ENCODE measurements at places on chromosomes 4 and X.

GRCh38 chr4:37779896-37780295 is 46.6 kb upstream of the PGM2 start:
- DNase-seq = no peak

DNA sequence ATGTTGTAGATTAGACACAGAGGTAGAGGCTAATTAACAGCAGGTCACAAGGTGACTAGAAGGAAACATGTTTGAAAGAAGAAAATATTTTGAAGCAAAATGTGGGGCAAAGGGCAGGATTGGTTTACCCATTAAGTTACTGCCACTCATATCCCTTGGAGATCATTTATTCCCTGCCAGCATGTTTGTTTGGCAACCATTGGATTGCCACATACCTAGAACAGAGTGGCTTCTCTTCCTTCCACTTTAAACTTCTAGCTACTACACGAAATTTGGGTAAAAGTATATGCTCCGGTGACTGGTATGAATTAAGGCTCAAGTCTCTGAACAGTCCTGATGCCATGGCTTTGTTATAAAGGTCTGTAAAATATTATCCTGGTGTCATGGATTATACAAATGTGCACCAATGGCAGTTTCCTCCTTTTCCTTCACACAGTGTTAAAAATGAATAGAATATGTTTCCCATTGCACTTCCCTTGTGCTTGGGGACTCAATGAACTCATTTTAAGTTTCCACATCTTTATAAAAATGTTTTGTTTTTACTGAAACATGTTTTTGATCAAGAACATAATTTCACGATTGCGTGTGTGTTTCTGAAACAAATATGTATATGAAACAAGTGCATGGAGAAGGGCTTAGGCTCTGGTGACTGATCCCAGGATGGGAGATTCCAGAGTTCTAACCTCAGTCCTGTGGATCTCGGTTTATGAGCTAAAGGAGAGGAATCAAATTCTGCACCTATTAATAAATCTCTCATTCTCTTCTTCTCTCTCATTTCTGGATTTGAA is 12.3 kb downstream of the BMP3 start:
- no peak for DNase-seq

GRCh38 chrX:1591863-1592469 is 562 bp downstream of the AKAP17A start:
- DNase-seq = peak; percentile 25

- DNase-seq = no peak
These were observed 37.4 kb downstream of the HELQ start for GRCh38 chr4:83418211-83418610.

DNA sequence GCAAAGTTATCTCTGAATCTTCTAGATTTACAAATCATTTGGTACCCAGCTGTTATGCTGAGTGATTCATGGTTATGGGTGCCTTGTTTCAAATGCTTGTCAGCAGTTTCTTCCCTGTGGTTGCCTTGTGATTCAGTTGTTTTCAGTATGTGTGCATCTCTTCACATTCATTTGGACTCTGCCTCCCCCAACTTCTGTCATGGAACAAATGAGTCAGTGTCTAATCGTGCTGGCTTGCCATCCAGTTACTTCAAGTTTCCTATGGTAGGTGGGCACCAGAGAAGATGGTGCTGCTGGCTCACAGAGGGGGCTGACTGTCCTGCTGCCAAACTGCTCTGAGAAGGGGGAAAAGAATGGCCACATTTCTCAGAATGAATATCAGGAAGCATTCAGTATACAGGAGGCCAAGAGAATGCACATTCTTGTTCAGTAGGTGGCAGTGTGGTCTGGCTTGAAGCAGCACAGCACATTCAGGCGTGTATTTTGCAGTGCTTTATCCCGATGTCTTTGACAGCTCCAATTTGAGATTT is 260.9 kb downstream of the GLUD2 start:
- peak; percentile 54 for DNase-seq

- no peak for DNase-seq
These were observed 46.7 kb downstream of the LARP1B start for GRCh38 chr4:128107766-128108165.

- no peak for DNase-seq
These were observed 35.0 kb upstream of the GNPDA2 start for GRCh38 chr4:44761306-44761705.

DNA sequence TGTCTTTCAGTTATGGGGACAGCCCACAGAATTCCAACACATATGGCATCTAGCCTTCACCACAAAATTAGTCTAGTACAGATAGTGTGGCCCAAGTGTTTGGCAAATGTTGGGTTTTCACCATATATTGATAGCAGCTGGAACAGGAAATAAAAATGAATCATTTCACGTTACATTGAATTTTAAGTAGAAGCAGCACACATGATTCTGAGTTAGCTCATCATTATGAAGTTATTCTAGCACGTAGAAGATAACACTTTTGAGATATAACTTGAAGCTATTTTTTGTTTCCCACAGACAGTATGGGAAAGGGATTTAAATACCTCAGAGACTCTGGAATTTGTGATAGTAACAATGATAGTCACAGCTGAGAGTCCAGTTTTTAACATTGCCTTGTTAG is 118.7 kb downstream of the FAT4 start:
- no peak for DNase-seq

- no peak for DNase-seq
These were observed 23.6 kb downstream of the TMEM255A start for GRCh38 chrX:120287513-120288112.

GRCh38 chrX:10085223-10085622 is 71.6 kb upstream of the CLCN4 start:
- no peak for DNase-seq

- peak; percentile 82 for DNase-seq
These were observed 4.7 kb upstream of the S100P start for GRCh38 chr4:6688879-6689505.

GRCh38 chr4:109410776-109411175 is 22.8 kb upstream of the SEC24B start:
- no peak for DNase-seq

- DNase-seq = no peak
These were observed 108.3 kb downstream of the LHFPL1 start for GRCh38 chrX:112571388-112571787.

DNA sequence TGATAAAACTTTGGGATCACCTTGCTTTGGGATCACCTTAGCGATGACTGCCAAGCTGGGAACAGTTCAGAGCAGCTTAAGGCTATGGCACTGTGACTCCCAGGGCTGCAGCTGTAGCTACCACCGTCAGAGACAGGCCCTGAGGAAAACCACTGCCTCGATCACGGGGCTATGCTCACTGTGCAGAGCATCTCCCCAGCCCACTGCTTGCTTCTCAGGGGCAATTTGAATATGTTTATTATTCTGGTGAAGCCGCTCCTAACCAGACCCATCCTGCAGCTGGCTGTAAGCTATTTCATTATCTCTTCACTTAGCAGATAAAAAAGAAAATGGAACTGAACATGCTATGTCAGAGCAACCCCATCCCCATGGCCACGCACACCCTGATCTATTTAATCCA is 328.5 kb downstream of the EVC2 start:
- no peak for DNase-seq

- no peak for DNase-seq
These were observed 49.4 kb downstream of the RPS6KA3 start for GRCh38 chrX:20217271-20217670.

GRCh38 chr4:156378033-156378665 is 424.5 kb upstream of the CTSO start:
- no peak for DNase-seq

- no peak for DNase-seq
These were observed 85.4 kb downstream of the FRMPD4 start for GRCh38 chrX:12223650-12224049.

GRCh38 chr4:106478152-106478551 is 109.6 kb upstream of the GIMD1 start:
- DNase-seq = no peak

DNA sequence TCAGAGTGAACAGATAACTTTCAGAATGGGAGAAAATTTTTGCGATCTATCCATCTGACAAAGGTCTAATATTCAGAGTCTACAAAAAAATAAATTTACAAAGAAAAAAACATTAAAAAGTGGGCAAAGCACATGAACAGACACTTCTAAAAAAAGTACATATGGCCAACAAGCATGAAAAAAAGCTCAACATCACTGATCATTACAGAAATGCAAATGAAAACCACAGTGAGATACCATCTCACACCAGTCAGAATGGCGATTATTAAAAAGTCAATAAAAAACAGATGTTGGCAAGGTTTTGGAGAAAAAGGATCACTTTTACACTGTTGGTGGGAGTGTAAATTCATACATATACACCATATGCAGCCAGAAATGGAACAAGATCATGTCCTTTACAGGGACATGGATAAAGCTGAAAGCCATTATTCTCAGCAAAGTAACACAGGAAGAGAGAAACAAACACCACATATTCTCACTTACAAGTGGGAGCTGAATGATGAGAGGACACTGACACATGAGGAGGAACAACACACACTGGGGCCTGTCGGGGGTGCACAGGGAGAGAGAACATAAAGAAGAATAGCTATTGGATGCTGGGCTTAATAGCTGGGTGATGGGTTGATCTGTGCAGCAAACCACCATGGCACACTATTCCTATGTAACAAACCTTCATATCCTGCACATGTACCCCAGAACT is 41.6 kb upstream of the ITM2A start:
- no peak for DNase-seq

DNA sequence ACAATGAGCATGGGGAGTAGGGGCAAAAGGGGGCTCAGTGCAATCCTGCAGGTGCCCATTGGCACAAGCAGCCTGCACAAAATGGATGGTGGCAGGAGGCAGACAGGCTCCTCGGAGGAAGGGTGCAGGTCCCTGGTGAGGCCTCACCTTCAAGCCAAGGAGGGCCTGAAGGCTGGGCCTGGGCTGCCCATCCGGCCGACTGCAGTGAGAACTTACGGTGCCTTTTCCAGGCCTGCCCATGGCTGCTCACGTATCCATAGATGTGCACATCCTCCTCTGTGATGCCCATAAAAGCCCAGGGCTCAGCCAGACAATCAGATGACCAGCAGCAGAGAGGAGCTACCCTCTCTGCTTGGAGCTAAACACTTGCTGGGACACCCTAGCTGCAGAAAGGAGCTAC is 1089.8 kb downstream of the PCDH18 start:
- no peak for DNase-seq

DNA sequence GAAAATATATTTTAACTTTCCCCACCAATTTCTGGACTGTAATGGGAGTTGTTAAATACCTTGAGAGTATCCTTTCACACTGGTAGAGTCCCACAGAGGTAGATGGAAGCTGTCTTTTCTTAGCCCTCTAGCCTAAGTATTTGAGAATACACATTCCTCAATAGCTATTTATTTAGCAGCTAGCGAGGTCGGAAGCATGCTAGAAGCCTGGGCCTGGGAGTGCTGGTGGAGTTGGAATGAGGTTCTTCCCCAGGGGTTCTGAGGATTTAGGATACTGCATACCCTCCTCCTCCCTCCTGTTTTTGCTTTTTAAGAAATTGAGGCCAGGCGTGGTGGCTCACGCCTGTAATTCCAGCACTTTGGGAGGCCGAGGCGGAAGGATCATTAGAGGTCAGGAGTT is 999 bp upstream of the KLHL15 start:
- no peak for DNase-seq

DNA sequence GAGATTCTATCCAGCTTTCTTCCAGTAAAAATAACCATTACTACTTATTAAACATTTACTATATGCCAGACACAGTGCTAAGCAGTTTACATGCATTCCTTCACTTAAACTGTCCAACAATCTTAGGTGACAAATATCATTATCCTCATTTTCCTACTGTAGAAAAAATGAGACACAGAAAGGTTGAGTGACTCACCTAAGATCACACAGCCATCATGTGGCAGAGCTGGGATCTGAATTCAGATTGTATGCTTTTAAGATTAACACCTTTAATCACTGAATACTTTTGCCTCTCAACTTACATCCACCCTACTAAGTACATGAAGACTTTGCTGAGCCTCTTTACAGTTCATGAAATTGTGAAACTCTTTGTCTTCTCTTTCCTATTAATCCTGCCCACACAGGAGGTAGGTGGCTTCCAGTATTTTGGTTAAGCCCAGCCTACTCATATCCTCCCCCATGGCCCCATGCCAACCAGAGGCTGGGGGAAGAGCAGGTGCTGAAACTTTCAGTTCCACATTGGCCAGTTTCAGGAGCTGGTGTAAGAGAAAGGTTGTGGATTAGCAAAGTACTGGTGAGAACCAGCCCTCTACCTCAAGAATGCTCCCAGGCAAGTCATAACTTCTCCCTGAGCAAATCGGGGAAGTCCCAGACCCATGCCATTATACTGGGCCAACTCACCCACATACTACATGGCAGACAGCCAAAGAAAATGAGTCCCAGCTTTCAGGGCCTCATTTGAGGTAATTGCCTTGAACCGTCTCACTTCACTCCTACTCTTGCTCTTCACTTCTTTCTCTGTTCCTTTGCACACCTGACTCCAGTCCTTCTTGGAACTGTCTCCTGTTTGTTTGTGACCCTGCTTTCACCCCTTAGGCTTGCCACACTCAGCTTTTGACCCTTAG is 211.1 kb downstream of the GUCY2F start:
- no peak for DNase-seq

GRCh38 chr4:75736862-75737261 is 12.5 kb downstream of the USO1 start:
- DNase-seq = no peak

DNA sequence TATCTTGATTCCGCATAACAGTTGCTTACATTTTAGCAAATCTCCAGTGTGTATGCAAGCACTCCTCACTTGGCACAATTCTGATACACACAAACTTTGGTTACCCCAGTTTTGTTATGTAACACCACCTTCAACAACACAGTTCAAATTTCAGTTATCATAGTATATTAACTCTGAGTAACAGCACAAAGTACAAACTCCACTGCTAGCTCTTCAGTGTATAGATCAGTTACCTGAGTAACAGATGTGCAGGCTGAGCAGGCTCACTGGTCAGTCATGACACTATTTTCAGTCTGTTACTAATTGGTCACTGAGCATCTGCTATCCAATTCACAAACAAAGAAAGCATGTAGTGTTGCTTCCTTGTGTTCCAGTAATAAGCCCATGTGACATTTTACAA is 55.4 kb downstream of the PKD2 start:
- DNase-seq = no peak

- no peak for DNase-seq
These were observed 28.5 kb downstream of the SASH3 start for GRCh38 chrX:129808158-129808828.

- DNase-seq = no peak
These were observed 31.4 kb upstream of the SPATA4 start for GRCh38 chr4:176226736-176227135.
